Activated naive CD4-positive, alpha-beta T cell (primary cell): ENCODE measurements at places on chromosomes 3 and 15.

- no peak for DNase-seq
Measured at GRCh38 chr15:80098341-80098740, 38.9 kb downstream of the ZFAND6 start.

- no peak for DNase-seq
Measured at GRCh38 chr3:143188881-143189280, 69.3 kb downstream of the CHST2 start.

- no peak for DNase-seq
Measured at GRCh38 chr3:61297821-61298220, 46.6 kb upstream of the FHIT start.

DNA sequence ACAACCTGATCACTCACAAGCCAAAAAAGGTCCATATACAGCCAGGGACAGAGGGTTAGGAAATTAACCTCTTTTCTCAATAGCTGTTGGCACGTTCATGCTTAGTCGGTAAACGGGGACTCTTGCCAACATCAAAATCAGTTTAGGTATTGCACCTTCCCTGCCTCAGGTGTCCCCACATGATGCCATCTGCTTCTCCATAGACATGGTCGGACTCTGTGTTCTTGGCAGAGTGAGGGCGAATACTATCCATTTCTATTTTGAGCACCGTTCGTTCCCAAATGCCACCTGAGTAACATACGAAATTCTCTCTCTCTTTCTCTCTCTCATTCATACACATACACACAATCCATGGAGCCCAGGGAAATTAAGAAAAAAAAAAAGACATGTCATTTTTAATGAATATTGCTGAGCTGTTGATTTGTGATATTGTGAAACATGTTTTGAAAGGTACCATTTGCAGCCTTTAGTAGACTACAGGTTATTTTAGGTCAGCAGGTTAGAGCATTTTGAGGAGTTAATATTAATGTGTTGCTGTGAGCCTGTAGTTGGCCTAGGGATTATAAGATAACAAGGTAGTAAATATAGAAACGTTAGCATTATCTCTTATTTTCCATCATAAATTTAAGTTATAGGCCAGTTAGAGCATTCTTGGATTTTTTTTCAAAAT is 78.5 kb downstream of the GHSR start:
- no peak for DNase-seq

GRCh38 chr15:89761929-89762328 is 10.9 kb upstream of the MESP1 start:
- DNase-seq, result no peak

- no peak for DNase-seq
Measured at GRCh38 chr3:15634671-15635070, 33.1 kb downstream of the BTD start.

GRCh38 chr15:79965846-79966630 is 5.0 kb downstream of the BCL2A1 start:
- no peak for DNase-seq

DNA sequence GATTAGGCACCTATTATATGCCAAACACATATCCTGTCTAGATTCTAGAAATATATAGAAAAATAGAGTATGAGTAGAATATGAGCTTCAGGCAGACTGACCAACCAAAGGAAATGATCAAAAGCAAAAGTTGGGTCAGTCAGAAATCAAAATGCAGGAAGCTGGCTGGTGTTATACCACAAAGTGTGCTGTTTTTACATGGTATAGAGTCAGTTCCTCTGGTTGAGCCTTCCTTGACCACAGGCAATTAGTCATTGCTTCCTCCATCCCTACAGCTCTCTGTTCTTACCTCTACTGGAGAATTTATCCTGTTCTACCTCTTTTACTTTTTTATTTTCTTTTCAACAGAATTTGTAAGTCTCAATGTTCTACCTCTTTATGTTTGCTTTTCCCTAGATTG is 149.8 kb downstream of the TMCO5A start:
- no peak for DNase-seq

DNA sequence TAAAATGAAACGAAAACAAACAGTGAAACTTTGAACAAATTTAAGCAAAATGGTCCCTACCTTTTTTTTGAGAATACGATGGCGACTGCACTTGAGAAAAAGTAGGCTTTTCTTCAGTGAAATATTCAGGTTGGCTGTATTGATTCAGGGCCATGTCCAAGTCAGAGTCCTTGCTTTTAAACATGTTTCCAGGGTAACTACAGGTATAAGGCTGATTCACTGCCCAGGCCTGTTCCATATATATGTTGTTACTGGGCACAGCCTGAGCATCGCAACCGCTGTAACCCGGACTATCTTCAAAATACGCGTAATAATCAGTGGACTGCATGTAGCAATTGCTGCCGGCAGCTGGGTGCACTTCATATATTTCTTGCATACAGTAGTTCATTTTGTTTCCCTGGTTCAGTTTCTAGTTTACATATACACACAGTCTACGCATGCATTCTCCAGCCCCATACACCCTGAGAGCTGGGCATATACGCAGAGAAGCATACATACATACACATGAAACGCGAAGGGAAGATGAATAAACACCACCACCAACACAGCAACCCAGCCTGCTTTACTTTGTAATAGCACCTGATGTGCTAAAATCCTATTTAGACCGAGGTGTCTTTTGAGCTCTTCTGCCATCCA is 220.0 kb downstream of the NR1D2 start:
- DNase-seq, result no peak

- no peak for DNase-seq
Measured at GRCh38 chr3:115626006-115626409, 2.7 kb downstream of the GAP43 start.

DNA sequence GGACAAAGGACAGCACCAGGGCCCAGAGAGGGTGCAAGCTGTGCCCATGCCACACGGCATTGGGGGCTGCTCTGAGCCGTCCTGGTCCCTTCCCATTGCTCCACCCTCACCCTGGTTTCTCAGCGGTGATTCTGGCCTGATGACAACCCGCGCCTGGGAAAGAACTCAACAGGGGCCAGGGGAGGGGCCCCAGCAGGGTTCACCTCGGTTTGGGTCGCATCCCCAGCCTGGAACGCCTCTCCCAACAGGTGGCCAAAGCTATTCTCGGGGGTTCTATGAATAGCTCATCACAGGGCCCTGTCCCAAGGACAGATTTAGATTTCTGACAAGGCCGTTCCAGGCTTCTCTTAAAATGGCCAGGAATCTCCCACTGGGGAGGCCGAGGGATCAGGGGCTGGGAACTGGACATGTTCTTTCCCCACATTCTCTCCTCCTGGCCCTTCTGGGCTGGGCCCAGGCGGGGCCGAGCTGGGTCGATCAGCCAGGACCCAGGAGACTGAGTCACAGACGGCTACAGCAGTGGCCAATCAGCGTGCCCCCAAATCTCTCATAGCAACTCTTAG is 17.9 kb downstream of the GRIP2 start:
- no peak for DNase-seq

DNA sequence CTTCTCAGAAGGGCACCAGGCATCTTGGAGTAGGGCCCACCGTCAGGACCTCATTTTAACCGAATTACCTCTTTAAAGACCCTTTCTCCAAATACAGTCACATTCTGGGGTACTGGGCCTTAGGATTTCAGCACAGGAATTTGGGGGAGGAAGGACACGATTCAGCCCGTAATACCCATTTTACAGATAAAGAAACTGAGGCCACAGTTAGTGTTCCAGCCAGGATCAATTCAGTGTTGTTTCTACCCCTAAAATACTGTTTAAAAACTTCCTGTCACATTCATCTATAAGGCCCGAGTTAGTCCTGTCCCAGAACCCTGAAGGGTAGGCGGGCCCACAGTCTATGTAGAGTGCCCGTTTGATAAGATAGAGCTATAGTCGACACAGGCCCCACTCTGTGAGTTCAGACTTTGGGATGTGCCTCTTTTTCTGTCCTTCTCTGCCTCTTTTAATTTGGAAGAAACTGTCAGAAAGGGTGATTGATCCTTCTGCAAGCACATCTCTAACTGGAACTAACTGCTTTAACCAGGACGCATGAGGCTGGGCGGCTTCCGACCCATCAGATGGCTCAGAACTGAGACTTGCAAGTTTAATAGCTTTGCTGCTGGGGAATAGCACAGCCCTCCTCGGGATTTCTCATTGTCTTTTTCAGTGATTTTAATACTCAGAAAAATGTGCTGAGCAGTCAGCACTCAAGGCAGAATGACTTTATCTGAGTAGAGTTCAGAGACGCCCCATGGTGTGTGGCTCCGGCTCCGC is 19.5 kb downstream of the BFSP2 start:
- DNase-seq, result no peak

- no peak for DNase-seq
Measured at GRCh38 chr3:97981886-97982285, 9.7 kb upstream of the RIOX2 start.

DNA sequence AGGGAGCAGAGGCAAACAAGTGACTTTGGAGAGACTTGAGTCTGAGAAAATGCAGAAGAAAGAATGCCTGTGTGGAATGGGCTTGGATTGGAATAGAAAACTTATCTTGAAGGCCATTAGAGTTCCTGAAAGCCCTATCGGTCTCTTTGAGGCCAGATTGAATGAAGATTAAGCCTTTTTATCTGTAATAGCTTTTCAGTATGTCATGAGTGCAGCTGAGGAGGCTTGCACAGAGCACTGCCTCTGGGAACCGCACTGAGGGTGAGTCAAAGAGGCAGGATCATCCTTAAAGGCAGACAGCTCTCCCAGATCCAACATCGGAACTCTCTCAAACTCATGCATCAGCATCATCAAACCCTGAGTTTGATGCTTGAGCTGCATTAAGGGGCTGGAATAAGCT is 515.2 kb downstream of the NTRK3 start:
- no peak for DNase-seq

GRCh38 chr3:45075821-45076625 is 49.9 kb downstream of the CLEC3B start:
- DNase-seq, result no peak

DNA sequence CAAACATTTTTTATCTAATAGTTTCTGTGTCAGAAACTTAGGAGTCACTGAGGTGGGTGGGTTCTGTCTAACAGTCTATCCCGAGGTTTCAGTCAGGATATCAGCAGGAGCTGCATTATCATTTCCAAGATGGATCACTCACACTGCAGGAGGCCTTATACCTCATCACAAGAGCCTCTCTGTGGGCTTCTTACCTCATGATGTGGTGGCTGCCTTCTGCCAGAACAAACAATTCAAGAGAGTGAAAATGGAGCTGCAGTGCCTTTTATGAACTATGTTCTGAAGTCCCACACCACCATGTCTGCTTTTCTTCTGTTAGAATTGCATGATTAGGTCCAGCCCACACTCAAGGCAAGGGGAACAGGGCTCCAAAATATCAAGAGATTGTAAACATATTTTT is 27.9 kb downstream of the RFX7 start:
- DNase-seq, result no peak

- no peak for DNase-seq
Measured at GRCh38 chr15:26758079-26758478, 14.8 kb downstream of the GABRB3 start.

DNA sequence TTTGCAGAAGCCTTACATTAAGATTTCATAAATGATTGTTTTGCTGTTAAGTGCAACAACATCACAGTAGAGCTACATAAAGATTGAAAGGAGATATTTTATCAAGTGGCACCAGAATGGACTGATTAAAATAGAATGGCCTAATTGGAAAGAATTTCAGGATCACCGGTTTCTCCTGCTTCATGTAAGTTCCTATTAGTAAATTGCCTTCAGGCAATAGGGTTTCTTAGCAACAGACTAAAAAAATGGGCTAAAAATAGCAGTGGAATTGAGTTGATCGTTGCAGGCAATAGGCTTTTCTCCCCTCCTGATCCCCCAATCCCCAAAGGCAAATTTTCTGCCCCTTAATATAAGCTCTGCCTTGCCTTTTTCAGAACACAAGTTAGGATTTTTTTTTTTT is 917 bp downstream of the LNP1 start:
- no peak for DNase-seq

GRCh38 chr3:107428051-107428858 is 51.0 kb downstream of the CCDC54 start:
- no peak for DNase-seq

- no peak for DNase-seq
Measured at GRCh38 chr15:31457161-31457560, 130.5 kb downstream of the KLF13 start.

DNA sequence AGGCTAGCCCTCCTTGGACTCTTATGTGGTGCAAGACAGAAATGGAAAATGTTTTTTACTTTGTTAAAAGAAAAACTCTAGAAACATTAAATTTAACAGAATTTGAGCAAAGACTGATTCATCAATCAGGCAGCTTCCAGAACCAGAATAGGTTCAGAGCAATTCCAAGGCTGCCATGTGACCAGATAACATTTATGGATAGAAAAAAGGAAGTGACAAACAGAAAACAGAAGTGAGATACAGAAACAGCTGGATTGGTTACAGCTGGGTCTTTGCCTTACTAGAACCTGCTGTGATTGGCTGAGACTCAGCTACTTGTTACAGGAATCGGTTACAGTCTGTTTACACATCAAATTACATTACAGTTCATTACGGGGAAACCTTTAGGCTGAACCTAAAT is 22.5 kb upstream of the OTOL1 start:
- DNase-seq, result no peak

DNA sequence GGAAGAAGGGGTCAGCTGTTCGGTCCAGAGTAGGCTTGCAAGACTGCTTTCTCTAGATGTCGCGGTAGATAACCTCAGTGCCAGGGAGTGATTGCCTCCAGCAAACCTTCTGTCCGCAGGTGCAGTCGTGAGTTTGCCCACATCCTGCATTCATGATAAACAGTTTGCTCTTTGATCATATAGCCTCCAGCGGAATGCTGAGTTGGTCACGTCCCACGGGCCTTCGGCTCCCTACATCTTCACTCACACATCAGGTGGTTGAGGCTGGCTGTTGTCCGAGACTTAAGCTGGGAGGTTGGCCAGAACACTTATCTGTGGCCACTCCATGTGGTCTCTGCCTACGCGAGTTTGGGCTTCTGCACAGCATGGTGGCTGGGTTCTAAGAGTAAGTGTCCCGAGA is 62.1 kb upstream of the NR2C2 start:
- no peak for DNase-seq

DNA sequence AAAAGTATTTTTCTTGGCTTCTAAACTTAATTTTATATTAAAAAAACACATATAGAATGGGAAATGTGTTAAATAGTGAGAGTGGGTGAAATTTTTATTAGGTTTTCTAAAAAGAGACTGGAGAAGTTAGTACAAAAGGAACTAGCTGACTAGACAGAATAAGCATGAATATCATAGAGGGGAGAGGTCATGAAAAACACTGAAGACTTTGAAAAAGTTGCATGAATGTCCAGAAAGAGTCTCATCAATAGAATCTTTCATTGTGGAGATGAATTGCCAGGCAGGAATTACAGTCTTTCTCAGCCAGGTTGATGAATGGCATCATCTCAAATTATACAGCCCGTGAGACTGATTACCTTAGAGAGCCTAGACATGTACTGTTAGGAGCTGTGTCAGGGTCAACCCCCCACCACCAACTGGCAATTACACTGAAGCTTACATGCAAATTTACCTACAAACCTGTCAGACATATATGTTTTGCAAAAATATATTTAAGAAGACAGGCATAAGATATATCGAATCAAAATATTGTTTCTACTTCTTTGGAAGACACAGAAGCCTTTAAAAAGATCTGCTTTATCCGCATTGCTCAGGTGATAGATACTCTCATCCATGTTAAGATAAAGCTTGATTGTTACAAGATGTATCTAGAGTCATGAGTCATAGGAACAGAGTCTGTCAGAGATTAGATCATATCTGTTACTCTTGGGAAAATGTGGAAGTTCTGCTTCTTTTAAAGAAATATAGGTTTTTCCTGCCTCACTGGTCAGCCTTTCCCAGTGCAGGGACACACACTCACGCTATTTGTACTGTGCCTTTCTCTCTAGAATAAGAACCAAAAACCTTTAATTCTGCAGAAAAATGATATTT is 34.8 kb upstream of the PFN2 start:
- no peak for DNase-seq
